ENCODE measurements at places on chromosomes 7 and 10.
A peak's percentile ranks its signal among the peaks of the same experiment; 100 is the strongest.

- no peaks in the 10 kb centered on the region for H3K4me1 ChIP-seq
- no peaks in the 10 kb centered on the region for H3K36me3 ChIP-seq
- no peaks in the 10 kb centered on the region for H3K27me3 ChIP-seq
- no peak overlapping the region for H3K27ac ChIP-seq
- no peak overlapping the region for H3K4me3 ChIP-seq
Measured at GRCh38 chr10:111856631-111857030, 326.9 kb downstream of the GPAM start.

- H3K27ac ChIP-seq = no peak overlapping the region
- H3K36me3 ChIP-seq = no peaks in the 10 kb centered on the region
- no peaks in the 10 kb centered on the region for H3K27me3 ChIP-seq
Measured at GRCh38 chr7:43697690-43698089, 31.6 kb downstream of the COA1 start.

GRCh38 chr10:52423369-52423768 is 109.3 kb downstream of the DKK1 start:
- no peaks in the 10 kb centered on the region for H3K27me3 ChIP-seq
- H3K4me3 ChIP-seq = no peak overlapping the region
- no peak for DNase-seq

DNA sequence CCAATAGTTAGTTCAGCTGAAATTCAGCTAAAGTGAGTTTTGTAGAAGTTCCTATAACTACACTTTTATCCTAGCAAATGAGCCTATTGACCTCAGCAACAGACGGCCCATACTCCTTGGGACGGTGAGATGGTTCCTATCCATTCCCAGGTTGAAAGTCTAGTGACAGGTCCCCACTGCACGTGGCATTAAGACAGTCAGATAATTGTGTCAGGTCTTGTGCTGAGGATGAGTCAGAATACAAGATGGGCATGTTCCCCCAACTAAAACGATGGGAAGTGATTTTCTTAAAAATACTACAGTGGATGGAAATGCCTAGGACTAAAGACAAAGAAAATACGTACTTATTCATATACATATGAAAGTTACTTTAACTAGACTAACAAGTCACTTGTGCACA is 2.1 kb downstream of the CAV1 start:
- no peak overlapping the region for H3K4me3 ChIP-seq
- H3K27me3 ChIP-seq = peaks cover 6% of the 10 kb centered on the region
- DNase-seq = no peak
- H3K27ac ChIP-seq = no peak overlapping the region

GRCh38 chr7:79176859-79177477 is 276.5 kb downstream of the MAGI2 start:
- DNase-seq = peak; percentile 61
- no peaks in the 10 kb centered on the region for H3K36me3 ChIP-seq
- no peak overlapping the region for H3K27ac ChIP-seq
- no peaks in the 10 kb centered on the region for H3K27me3 ChIP-seq

- no peaks in the 10 kb centered on the region for H3K4me1 ChIP-seq
- H3K4me3 ChIP-seq = no peak overlapping the region
- H3K36me3 ChIP-seq = no peaks in the 10 kb centered on the region
- H3K27ac ChIP-seq = no peak overlapping the region
Measured at GRCh38 chr10:106183041-106183440, 981.5 kb downstream of the SORCS1 start.

DNA sequence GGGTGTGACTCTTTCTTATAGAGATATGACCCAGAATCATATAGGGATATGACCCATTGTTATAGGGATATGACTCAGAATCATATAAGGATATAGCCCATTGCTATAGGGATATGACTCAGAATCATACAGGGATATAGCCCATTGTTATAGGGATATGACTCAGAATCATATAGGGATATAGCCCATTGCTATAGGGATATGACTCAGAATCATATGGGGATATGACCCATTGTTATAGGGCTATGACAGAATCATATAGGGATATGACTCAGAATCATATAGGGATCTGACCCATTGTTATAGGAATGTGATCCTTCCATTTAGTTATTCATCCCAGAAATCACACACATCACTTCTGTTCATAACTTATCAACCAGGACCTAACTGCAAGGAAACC is 312.2 kb upstream of the ADARB2 start:
- H3K27me3 ChIP-seq = no peaks in the 10 kb centered on the region
- H3K4me3 ChIP-seq = no peak overlapping the region
- DNase-seq = no peak
- H3K4me1 ChIP-seq = no peaks in the 10 kb centered on the region

GRCh38 chr7:156139633-156140032 is 327.4 kb upstream of the SHH start:
- no peaks in the 10 kb centered on the region for H3K27me3 ChIP-seq
- DNase-seq = no peak
- no peaks in the 10 kb centered on the region for H3K36me3 ChIP-seq
- H3K4me3 ChIP-seq = no peak overlapping the region

DNA sequence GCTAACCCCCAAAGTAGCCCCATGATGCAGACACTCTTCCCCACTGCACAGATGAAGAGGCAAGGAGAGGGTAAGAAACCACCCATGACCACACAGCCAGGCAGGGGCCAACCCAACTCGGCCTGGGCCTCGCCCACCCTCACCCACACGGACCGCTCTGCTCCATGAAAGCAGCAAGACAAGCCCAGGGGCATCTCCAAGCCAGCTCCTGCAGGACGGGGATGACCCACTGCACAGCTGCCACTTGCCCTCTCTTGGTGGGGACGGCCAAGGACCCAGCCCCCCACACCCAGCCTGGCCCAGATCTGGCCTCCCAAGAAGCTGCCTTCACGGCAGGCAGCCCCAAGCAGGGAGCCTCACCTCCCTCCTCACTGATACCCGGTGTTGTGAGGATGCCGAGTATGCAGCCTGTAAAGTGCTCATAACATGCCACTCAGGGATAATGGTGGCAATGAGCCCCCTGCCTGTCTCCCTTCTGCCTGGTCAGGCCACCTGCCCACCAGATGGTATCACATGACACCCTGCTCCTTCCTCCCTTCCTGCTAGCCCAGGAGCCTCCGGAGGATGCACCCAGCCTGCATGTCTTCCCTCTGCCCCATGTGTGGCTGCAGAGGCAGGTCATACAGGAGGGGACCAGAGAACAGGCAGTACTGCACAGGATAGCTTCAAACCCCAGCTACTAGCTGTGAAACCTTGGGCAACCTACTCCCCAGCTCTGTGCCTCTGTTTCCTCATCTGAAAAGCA is 23.3 kb downstream of the OGDHL start:
- H3K36me3 ChIP-seq = peaks cover 17% of the 10 kb centered on the region
- no peaks in the 10 kb centered on the region for H3K27me3 ChIP-seq
- no peak for DNase-seq

DNA sequence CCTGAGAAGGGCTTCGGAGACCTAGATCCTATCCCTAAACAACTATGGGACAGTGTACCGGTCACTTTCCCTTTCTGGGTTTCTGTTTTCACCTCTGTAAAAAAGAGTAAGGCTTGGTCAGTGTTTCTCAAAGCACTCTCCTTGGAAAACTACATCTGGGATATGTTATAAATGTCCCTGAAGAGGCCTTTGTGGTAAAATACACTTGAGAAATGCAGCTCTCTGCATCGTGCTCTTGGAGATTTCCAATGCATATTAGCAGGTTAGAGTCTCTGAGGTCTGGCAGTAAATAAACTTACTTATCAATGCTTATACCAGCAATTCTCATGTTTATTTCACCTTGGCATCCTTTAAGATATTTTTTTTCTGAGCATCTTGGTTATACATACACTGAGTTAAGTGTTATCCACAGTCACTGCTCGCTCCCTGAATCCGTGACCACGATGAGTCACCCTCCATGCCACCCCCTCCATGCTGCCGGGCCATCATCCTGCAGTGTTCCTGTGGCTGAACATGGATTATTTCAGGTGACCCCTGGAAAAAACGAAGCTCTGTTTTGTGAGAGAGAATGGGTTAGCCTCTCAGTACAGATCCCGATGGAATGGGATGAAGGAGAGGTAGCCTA is 3.3 kb upstream of the TBXAS1 start:
- no peaks in the 10 kb centered on the region for H3K4me1 ChIP-seq
- DNase-seq = no peak
- no peaks in the 10 kb centered on the region for H3K27me3 ChIP-seq
- no peak overlapping the region for H3K27ac ChIP-seq

Data from trophoblast cell (in vitro differentiated cells and primary cell).